ENCODE measurements at places on chromosomes 16 and 17. TPM values are rescaled to one million over a fixed set of nuclear protein-coding genes. Genes with fewer than 3 reads are reported as not detected.

Gene NPIPB6
- total RNA-seq = not detected

DNA sequence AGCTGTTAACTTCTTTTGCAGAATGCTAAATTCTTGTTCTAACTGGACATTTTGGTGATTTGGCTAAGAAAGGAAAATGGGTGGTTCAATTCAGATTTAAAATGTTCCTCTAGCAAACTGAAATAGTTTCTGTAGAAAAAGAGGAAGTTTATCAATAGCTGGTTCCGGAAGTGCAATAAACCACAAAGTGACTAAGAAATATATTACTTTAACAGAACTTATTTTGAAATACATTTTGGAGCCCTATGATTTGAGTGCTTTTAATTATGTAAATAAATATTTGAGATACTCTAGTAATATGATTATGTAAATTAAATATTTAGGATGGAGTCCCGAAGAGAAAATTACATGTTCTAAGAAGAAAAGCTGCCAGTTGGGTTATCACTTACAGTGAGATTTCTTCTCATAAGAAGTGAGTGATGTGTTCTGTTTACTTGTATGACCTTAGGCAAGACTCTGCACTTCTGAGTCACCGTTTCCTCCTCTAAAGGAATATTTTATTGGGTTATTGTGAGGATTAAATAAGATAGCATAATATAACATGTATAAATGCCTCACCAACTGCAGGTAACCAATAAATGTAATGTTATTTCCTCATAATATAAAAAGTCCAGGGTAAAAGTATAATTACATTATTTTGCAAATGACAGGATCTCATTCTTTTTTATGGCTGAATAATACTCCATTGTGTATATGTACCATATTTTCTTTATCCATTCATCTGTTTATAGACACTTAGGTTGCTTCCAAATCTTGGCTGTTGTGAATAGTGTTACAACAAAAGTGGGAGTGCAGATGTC lies at the start of gene EVI2B:
TSS of gene EVI2B (minus strand) at position 73 of the 800 bp plus-strand sequence. CDS start 8,445 bp downstream, outside the sequence.
- H3K27ac ChIP-seq = peak within 1 kb of the TSS; percentile 54
- H3K36me3 ChIP-seq = no peaks in the 10 kb centered on the region
- DNase-seq = peak; percentile 63

DNA sequence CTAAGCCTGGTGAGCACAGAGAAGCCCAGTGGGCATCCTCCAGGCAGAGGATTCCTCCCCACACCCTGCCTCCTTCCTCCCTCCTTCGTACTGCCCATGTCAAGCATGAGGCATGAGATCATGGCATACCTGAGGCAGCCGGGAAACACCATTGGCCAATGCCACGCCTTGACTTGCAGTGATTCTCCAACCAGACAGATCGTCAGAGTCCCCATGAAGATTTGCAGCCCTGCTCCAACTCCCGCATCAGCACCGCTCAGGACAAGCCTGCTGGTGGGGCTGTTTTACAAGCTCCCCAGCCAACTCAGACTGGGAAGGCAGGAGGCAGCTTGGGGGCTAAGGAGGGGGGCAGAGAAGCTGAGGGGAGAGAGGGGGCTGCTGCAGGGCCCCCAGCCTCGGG lies 2.9 kb upstream of the KRT16 start:
- no peaks in the 10 kb centered on the region for H3K4me1 ChIP-seq
- no peaks in the 10 kb centered on the region for H3K27me3 ChIP-seq
- no peak for DNase-seq
- no peak overlapping the region for H3K27ac ChIP-seq
- H3K36me3 ChIP-seq = no peaks in the 10 kb centered on the region
- no peak overlapping the region for H3K4me3 ChIP-seq

GRCh38 chr17:63474586-63475460 lies 2.0 kb upstream of the ACE start:
- no peaks in the 10 kb centered on the region for H3K36me3 ChIP-seq
- peaks cover 7% of the 10 kb centered on the region for H3K27me3 ChIP-seq
- no peak overlapping the region for H3K4me3 ChIP-seq
- no peak overlapping the region for H3K27ac ChIP-seq

DNA sequence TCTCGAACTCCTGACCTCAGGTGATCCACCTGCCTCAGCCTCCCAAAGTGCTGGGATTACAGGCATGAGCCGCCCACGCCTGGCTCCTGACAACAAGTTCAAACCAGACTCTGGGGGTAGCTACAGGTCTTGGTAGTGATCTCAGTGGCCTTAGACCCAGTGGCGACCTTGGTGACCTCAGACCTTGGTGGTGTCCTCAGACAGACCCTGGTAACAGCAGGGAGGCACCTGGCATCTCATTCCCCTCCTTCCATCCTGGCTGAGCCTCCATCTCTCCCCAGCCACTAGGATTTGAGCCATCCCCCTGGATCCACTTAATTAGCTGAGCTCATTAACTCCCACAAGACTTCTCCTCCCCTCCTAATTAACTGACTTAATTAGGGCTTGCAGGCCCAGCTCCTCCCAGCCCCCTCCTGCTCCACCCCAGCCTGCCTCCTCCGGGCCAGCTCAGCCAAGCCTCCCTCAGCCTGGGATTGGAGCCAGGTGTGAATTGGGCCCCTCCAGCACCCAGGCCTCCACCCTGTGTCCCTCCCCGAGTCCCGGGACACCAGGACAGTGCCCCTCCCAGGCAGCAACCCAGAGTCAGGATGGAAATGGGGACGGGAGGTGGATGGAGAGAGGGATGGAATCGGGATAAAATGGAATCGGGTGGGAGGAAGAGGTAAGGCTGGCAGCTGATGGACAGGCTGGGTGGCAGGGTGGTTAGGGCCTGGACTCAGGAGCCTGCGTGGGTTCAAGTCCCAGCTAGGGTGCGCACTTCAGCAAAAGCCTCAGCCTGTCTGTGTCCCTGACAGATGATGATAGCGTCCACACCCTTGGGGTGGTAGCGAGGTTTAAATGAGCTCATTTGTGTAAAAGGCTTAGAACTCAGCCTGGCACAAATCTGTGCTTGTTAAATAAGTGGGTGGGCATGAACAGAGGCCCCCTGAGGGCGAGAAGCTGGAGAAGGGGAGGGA lies 11.2 kb upstream of the SBK1 start:
- DNase-seq = no peak
- H3K4me3 ChIP-seq = no peak overlapping the region
- H3K36me3 ChIP-seq = no peaks in the 10 kb centered on the region
- H3K27me3 ChIP-seq = no peaks in the 10 kb centered on the region
- H3K4me1 ChIP-seq = peaks cover 29% of the 10 kb centered on the region
- no peak overlapping the region for H3K27ac ChIP-seq

DNA sequence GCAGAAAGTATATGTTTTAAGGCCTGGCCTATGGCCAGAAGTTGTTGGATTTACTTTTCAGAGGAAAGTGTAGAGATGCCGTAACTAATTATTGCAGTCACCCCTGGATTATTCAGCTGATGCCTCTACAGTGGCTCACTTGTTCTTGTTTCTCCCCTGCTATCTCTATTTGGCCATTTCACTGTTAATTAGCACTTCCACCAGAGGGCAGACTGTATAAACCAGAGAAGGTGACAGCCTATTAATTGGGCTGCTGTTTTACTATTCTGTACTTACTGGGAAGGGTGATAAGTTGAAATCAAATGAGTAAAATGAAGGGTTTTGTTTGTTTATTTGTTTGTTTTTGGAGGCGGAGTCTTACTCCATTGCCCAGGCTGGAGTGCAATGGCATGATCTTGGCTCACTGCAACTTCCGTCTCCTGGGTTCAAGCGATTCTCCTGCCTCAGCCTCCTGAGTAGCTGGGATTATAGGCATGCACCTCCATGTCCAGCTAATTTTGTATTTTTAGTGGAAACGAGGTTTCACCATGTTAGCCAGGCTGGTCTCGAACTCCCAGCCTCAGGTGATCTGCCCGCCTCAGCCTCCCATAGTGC lies 66.0 kb downstream of the CDK12 start:
- peaks cover 47% of the 10 kb centered on the region for H3K36me3 ChIP-seq
- DNase-seq = no peak
- H3K27me3 ChIP-seq = no peaks in the 10 kb centered on the region
- H3K4me1 ChIP-seq = no peaks in the 10 kb centered on the region
- H3K27ac ChIP-seq = no peak overlapping the region

- no peaks in the 10 kb centered on the region for H3K4me1 ChIP-seq
- H3K36me3 ChIP-seq = no peaks in the 10 kb centered on the region
- no peak overlapping the region for H3K27ac ChIP-seq
- H3K4me3 ChIP-seq = no peak overlapping the region
- H3K27me3 ChIP-seq = no peaks in the 10 kb centered on the region
Observed at GRCh38 chr17:77516902-77517301, 376.1 kb downstream of the SEC14L1 start.

- DNase-seq = no peak
- H3K27me3 ChIP-seq = no peaks in the 10 kb centered on the region
- H3K27ac ChIP-seq = no peak overlapping the region
- no peak overlapping the region for H3K4me3 ChIP-seq
- no peaks in the 10 kb centered on the region for H3K36me3 ChIP-seq
Observed at GRCh38 chr17:45812102-45812501, 28.0 kb downstream of the CRHR1 start.

GRCh38 chr16:23148513-23149266 lies 562 bp downstream of the USP31 start:
- H3K27ac ChIP-seq = no peak overlapping the region
- H3K36me3 ChIP-seq = no peaks in the 10 kb centered on the region
- peaks cover 9% of the 10 kb centered on the region for H3K4me1 ChIP-seq
- H3K4me3 ChIP-seq = peak overlapping the region; percentile 66
- no peaks in the 10 kb centered on the region for H3K27me3 ChIP-seq

DNA sequence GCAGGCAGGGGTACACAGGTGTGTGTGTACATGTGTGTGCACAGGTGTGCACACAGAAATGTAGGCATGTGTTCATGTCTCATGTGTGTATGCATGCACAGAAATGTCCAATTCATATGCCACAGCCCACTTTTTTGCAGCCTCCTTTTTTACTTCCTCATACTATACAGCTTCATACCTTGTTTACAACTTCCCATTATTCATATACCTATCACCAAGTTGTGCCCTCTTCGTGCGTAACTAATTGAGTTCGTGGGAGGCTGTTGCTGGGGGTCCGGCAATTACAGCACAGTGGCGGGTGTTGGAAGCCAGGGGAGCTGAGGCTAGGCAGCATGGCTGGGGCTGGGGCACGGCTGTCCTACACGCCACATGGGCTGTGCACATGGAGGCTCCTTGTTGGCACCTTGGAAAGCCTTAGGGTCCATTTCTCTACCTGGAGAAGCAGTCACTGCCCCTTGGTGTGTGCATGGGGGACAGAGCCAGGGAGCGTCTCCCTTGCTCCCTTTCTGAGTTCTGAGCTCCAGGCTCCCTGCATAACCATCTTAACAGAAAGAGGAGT lies 266.7 kb downstream of the ENGASE start:
- H3K27me3 ChIP-seq = no peaks in the 10 kb centered on the region
- H3K36me3 ChIP-seq = no peaks in the 10 kb centered on the region
- no peak for DNase-seq
- no peak overlapping the region for H3K27ac ChIP-seq
- no peaks in the 10 kb centered on the region for H3K4me1 ChIP-seq

Gene NME1
- 404 TPM for total RNA-seq

DNA sequence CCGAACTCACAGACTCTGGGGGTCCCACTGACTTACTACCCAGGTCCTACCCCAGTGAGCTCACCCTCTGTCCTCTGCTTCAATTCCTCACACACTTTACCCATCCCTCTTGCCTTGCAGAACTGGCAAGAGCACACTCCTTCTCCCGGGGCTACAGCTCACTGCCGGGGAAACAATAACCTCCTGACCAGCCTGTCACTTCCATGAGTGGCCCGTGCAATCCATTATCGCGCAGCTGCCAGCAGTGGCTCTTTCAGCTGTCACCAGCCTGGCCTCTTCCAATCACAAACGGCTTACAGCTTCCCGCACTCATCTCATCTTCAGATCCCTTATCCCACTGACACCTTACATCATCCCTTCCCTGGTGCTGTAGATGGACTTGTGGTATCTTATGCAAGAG lies 79.5 kb downstream of the CPPED1 start:
- H3K4me3 ChIP-seq = no peak overlapping the region
- DNase-seq = no peak
- H3K27me3 ChIP-seq = no peaks in the 10 kb centered on the region
- no peaks in the 10 kb centered on the region for H3K36me3 ChIP-seq
- no peaks in the 10 kb centered on the region for H3K4me1 ChIP-seq
- no peak overlapping the region for H3K27ac ChIP-seq

DNA sequence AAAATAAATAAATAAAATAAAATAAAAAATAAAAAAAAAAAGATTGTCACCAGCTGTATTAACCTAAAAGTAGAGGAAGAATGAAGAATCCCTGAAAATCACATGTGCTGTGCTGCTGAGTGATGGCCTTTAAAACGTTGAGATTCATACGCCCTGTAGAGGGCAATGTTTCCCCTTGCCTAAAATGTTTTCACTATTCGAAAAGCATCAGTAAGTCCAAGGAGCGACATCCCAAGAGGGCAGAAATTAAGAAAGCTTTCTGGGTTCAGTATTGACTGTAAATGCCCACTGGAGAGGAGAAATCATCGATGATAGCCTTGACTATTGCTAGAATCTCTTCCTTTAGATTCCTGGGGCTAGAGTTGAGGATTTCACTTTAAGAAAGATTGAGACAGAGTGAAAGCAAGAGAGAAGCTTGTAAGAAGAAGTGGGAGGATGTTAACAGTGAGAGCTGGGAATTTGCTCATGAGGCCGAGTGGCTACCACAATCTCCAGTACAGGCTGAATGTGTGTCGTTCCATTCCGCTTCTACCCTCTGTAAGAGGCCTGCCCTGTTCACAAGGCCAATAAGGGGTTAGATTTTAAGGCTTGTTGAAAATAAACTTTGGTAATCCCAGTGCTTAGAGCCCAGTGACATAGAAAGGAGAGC lies 170.8 kb upstream of the FAM20A start:
- no peak overlapping the region for H3K27ac ChIP-seq
- no peaks in the 10 kb centered on the region for H3K4me1 ChIP-seq
- DNase-seq = no peak
- H3K36me3 ChIP-seq = no peaks in the 10 kb centered on the region
- H3K27me3 ChIP-seq = no peaks in the 10 kb centered on the region

Gene KRTAP1-1
- total RNA-seq = not detected

GRCh38 chr17:78341559-78342448 lies 18.1 kb downstream of the SOCS3 start:
- H3K36me3 ChIP-seq = no peaks in the 10 kb centered on the region
- H3K4me1 ChIP-seq = peaks cover 73% of the 10 kb centered on the region
- H3K27me3 ChIP-seq = no peaks in the 10 kb centered on the region
- no peak for DNase-seq

- DNase-seq = no peak
- no peak overlapping the region for H3K27ac ChIP-seq
- no peak overlapping the region for H3K4me3 ChIP-seq
- H3K27me3 ChIP-seq = no peaks in the 10 kb centered on the region
Observed at GRCh38 chr17:61251939-61252865, 147.4 kb upstream of the TBX2 start.

DNA sequence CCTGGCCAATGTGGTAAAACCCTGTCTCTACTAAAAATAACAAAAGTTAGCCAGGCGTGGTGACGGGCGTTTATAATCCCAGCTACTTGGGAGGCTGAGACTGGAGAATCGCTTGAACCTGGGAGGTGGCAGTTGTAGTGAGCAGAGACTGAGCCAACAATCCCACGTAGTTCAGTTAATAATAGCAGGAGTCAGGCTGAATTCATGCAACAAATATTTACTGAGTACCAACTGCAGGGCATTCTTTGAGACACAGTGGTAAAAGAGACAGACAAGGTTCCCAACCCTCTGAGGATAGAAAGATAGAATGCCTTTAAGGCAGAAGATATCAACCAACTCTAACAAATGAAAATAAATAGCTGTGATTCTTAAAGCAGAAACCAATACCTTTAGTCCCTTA lies 39.1 kb downstream of the SPOP start:
- H3K27ac ChIP-seq = no peak overlapping the region
- H3K4me3 ChIP-seq = no peak overlapping the region
- no peaks in the 10 kb centered on the region for H3K27me3 ChIP-seq
- no peak for DNase-seq
- H3K4me1 ChIP-seq = peaks cover 4% of the 10 kb centered on the region
